ENCODE measurements at places on chromosomes 2 and 18.

GRCh38 chr18:67043276-67043675 lies 439.4 kb upstream of the CDH19 start:
- no peak for DNase-seq

- no peak for DNase-seq
Measured at GRCh38 chr2:85230679-85231467, 96.9 kb downstream of the TGOLN2 start.

DNA sequence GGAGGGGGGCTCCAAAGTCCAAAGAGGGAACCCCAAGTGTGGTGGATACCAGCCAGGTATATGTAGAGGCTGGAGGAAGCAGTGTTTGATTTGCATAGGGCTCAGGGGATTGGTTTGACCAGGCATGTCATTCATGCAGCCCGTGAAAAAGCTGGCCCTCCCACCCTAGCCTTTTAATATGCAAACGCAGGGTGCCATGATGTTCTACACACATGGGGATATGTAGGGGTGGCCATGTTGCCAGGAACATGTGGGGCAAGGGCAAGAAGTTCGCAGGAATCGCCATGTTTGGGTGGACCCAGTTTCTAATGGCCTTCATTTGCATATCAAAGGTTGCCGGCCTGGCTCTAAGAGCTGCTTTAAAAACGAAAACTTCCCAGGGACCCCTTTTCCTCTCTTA lies 33.6 kb downstream of the B3GNT7 start:
- DNase-seq = no peak

GRCh38 chr2:227819398-227819697 lies 5.7 kb downstream of the CCL20 start:
- DNase-seq = no peak

DNA sequence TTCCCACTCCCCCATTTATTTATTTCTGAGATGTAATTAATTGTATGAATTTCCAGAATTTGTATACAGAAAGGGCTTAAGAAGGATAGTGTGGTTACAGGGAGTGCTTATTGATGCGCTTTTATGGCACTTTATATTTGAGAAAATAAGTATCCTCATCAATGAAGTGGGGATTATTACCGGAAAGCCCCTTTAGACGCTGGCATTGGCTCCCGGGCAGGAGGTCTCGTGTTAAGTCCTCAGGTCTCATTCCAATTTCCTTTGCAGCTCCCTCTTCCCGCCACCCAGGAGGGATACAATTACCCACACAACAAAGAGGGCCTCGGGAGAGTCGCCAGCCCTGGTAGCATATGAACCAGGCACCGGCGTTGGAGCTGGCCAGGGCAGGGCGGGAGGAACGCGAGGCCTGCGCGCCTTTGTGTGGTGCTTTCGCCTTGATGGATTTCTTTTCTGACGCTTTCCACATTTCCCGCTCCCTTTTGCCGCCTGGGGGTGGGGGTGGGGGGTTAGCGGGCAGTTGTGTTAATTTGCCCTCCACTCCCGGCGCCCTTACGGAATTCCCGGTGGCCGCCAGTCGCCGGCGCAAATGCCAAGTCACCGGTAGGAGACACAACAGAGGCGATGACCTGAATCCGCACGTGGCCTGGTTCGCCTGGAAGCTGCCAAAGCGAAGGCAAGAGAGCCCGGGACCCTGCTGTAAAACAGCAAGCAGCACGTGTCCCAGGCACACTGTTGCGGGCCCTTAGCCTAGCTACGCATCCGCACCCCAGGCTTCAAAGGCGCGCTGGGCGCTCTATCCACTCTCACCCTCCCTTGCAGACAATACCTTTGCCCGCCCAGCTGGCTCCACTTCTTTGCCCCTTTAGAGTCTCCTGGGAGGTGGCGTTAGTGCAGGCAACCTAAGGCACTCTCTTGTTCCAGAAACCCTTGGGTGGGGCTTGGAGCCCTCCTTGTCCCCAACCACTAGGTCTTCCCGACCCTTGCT lies 3.3 kb downstream of the GAD1 start:
- DNase-seq = no peak
